ENCODE measurements at places on chromosomes 3 and 15.

- DNase-seq = no peak
Observed at GRCh38 chr3:114111060-114111770, 54.7 kb downstream of the QTRT2 start.

- DNase-seq = no peak
Observed at GRCh38 chr3:187520027-187520945, 149.9 kb downstream of the SST start.

GRCh38 chr15:81945014-81945615, 100.7 kb downstream of the MEX3B start:
- no peak for DNase-seq

DNA sequence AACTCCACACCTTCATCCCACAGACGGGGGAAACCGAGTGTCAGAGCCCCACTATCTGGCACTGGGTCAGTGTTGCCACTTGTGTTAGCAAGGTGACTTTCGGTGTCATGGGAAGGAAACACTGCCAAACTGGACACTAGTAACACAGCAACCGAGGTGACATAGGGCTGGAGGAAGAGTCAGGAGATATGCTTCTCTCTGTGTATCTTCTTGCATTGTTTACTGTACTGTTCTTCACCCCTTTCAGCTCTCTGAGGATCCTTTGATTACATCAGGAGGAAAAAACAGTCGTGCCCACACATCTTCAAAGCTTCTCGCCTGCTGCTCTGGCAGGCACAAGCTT, 109.4 kb upstream of the RAD18 start:
- DNase-seq = no peak

All from activated CD8-positive, alpha-beta memory T cell treated with anti-CD3 and anti-CD28 coated beads for 1 hour (primary cell).